Kasumi-1 (cell line): ENCODE measurements at places on chromosomes 7 and 10.

- no peak for DNase-seq
Measured at GRCh38 chr10:130727766-130728490, 583.6 kb downstream of the TCERG1L start.

DNA sequence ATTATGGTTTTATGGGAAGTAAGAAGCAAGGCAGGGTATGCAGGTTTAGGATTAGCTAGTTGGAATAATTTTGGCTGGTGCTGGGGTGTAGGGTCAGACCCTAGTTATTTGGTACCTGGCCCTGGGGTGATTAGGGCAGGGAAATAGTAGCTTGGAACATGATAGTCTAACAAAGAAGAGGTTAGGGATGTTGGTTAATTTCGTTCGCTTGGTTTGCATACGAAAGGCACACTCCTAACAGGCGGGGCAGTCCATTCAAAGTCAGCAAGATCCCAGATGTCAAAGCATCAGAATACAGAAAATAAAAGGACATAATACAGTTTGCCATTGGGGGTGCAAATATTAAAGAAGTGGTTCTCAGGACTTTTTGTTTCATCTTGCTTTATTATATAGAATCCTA is 55.7 kb upstream of the ITPRID1 start:
- no peak for DNase-seq

GRCh38 chr10:125871338-125871737 is 9.8 kb downstream of the DHX32 start:
- DNase-seq: no peak

DNA sequence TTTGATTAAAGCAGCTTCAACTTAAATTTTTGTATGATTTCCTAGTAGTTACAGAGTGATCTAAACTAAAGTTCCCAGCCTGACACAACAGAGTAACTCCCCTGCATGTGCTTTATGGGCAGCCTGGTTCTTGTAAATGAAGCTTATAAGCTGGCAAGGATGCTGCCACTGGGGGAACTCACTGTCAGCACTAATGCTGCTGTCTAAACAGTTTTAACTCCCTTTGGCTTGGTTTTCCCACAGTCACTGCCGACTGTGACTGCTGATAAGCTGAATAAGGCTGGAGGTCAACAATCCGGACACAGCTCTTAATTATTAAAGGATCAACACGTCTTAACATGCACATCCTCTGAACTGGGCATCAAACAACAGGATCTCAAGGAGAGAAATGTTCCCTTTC is 130.1 kb downstream of the OTUD1 start:
- no peak for DNase-seq

GRCh38 chr7:10181996-10182395 is 791.7 kb upstream of the PHF14 start:
- DNase-seq: no peak

DNA sequence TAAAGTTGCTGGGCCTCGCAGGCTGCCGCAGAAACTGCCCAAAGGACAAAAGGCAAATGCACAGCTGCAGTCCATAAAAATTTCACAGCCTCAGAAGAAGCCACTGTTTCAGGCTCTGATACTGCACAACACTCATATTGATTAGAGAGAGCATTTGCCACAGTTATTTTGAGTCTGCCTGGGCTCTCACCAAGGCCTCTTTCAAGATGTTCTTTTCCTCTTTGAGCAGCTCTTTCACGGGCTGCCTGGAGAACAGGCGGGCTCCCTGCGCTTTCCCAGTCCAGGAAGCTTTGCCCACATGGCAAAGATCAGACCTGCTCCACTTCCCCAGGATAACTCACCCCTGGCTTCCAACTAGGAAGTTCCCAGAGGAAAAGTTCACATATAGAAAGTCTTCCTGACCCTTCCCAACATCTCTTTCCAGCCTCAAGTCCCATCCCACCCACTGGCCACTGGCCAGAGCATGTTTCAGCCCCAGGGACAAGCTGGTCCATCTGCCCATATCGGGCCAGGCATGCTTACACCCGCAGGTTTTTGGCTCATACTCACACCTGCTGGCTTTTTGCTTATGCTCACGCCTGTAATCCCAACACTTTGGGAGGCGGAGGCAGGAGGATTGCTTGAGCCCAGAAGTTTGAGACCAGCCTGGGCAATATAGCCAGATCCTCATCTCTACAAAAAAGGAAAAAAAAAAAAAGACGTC is 3.3 kb downstream of the SLIT1 start:
- DNase-seq: no peak

- no peak for DNase-seq
Measured at GRCh38 chr10:122113161-122113944, 124.4 kb downstream of the TACC2 start.
